ENCODE measurements at places on chromosomes 3 and 15.

GRCh38 chr15:24627443-24627842 is 48.1 kb upstream of the NPAP1 start:
- DNase-seq, result no peak

DNA sequence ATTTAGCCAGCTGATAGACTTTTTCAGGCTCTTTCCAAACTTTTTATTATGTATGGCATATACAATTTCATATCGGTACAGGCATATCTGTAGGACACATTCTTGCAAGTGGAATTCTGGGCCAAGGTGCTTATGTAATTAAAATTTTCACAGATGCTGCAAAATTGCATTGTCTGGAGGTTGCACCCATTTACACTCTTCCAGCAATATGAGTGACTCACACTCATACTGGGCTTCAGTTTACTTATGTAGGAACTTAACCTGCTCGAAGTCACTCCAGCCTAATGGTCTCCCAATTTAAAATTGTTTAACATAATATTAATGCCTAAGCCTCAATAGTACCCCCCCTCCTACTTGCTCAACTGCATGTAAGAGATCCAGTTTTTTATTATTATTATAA is 11.2 kb upstream of the SEC62 start:
- no peak for DNase-seq

DNA sequence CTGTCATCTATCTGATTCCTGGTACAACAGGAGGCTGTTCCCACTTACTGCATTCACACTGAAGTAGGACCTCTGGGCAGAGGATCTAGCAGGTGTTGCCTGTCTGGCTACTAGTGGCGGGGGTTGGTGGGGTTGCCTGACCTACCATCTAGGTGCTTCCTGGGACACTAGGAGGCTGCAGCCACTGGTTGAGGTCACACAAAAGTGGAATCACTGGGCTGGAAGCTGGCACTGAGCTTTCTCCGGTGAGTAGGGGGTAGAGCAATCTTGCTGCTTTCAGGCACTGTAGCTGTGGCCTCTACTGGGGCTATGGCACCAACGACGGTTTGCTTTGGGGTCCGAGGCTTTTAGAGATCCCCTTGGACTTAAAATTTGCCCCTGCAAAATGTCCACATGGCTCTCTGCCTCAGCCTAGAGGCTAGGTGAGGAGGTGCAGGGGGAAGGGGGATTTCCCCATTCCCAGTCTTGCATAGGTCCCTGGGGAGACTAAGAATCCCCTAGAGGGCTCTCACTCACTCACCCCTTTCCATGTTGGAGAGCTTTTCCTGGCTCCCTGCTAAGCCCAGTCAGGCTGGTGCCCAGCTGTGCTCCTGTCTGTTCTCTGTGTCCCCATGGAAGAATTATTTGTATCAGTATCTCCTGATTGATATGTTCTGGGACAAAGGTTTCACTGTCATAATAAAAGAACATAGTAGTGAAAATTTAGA is 397.7 kb upstream of the EPHA6 start:
- DNase-seq, result no peak

GRCh38 chr3:157436583-157437291 is at the start of gene PTX3:
PTX3 (plus strand) TSS chr3:157436850; CDS start chr3:157436934, 84 bp downstream.
- DNase-seq, result no peak

DNA sequence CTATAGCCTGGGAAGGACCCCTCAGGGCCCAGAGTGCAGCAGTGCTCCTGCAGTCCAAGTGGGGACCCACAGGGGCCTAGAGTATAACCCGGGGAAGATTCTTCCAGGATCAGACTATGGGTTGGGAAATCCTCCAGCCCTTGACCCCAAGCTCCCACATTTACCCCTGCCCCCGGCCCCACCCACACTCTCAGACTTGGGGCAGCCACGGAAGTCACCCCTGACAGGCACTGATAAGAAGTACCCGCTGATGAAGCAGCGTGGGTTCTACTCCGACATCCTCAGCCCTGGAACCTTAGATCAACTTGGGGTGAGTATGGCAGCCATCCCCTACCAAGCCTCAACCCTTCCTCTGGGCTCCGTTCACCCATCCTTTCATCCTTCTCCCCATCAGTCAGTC is 6.3 kb downstream of the DNAH1 start:
- DNase-seq, result no peak

DNA sequence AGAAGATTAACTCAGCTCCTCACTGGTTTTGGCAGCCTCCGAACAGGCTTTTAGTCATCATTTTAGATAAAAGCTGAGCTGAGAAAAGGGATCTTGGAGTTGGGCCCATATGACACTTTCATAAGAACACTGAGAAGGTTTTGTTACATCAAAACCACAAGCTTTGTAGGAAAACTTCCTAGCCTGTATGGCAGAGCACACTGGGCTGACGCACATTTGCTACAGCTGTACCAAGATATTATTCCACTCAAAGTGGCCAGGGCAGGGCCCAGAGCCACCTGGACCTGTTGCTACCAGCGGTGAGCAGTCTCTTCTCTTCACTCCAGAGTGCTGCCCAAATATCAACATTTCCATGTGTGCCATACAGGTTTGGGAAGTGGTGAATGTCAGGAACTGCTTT is 160.5 kb upstream of the CCDC54 start:
- no peak for DNase-seq

GRCh38 chr3:194756791-194757325 is 71.2 kb downstream of the FAM43A start:
- DNase-seq, result no peak

DNA sequence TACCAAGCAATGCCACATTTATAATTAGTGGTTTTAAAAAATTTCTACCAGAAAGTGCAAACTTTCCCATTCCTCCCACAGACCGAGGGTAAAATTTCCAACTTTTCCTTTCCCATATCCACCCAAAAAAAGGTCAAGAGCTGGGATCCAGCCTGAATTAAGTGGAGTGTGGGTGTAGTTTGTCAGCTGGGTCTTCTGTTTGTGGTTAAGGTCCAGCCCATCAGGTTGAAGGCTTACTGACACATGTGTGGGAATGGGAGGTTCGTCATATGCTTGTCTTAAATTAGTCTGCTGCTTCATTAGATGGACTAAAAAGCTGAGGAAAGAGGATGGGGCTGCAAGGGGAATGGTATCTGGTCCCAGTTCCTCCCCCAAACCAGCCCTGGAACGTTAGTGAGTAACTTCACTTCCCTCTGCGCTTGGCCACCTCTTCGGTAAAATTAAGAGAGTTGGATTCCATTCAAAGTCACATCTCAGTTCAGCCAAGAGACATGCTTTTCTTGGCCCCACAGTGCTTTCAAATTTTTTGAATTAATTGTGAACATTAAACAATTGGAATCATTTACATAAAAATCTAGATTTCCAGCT is 59.0 kb upstream of the PLCL2 start:
- no peak for DNase-seq

DNA sequence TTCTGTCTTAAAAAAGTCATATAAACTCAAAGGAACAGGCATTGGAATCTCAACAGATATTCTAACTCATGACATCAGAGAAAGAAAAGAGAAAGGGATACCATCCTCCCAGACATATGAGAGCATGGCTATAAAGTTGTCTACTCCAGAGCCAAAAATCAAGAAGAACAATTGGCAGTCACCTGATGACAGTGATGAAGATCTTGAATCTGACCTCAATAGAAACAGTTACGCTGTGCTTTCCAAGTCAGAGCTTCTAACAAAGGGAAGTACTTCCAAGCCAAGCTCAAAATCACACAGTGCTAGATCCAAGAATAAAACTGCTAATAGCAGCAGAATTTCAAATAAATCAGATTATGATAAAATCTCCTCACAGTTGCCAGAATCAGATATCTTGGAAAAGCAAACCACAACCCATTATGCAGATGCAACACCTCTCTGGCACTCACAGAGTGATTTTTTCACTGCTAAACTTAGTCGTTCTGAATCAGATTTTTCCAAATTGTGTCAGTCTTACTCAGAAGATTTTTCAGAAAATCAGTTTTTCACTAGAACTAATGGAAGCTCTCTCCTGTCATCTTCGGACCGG is 35.9 kb downstream of the UNC13C start:
- no peak for DNase-seq

GRCh38 chr15:98734466-98735199 is 86.3 kb downstream of the IGF1R start:
- no peak for DNase-seq

DNA sequence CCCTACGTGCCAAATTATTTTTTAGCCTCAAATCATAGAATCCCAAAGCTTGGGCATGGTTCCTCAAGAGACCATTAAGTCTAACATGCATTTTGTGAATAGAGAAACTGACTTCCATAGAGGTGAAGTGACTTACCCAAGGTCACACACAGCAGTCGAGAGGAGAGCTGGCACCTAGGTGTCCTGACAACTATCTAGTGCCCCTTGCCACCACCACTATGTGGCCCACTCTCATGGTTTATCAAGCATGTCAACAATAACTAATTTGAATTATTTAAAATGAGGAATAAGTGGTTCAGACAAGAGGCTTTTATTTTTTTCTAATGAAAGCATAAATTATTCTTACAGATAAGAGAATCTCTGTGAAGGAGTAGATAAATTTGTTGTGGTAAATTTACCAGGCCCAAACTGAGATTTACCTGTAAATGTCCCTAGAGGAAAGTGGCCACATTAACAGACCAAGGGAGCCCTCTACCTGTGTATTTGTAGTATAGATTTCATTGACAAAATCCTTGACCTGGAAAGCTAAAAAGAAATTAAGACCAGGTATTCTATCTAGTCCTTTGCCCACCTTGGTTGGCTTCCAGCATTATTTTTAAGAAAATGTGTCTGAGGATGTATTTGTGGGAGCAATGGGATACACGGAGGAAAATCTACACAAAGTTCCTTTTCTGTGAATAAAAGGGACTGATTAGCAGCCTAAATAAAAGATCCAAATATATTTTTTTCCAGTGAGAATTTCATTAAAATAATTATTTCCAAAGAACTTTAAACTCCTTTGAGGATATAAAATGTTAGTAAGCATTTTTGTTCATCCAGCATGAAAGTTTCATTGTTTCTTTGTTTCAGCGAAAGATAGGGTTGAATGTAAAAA is 49.1 kb downstream of the IQCH start:
- no peak for DNase-seq

- no peak for DNase-seq
Measured at GRCh38 chr15:87841426-87841998, 415.0 kb downstream of the NTRK3 start.

- no peak for DNase-seq
Measured at GRCh38 chr3:14913926-14914778, 33.2 kb upstream of the NR2C2 start.

DNA sequence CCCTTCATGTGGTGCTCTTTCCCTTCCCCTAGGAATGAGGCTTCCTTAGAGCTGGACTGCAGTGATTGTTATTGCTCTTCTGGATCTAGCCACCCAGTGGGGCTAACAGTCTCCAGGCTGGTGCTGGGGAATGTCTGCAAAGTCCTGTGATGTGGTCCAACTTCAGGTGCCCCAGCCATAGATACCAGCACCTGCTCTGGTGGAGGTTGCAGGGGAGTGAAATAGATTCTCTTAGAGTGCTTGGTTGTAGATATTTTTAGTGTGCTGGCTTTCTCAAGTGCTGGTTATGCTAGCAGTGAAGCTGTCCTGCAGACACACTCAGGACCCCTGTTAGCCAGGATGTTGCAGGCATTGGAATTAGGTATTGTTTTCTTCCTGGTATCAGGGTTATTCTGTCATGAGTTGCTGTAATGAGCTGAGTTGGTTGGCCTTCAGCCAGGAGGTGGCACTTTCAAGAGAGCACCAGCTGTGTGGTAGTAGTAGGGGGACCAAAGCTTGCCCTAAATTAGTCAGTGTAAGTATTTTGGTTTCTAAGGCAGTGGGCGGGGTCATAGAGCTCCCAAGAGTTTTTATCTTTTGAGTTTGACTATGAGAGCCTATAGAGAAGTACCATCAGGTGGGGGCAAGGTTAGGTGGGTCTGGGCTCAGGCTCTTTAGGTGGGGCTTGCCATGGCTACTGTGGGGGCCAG is 317.5 kb upstream of the SGO1 start:
- DNase-seq, result no peak

GRCh38 chr3:197021231-197021630 is 8.4 kb downstream of the MELTF start:
- DNase-seq, result no peak

DNA sequence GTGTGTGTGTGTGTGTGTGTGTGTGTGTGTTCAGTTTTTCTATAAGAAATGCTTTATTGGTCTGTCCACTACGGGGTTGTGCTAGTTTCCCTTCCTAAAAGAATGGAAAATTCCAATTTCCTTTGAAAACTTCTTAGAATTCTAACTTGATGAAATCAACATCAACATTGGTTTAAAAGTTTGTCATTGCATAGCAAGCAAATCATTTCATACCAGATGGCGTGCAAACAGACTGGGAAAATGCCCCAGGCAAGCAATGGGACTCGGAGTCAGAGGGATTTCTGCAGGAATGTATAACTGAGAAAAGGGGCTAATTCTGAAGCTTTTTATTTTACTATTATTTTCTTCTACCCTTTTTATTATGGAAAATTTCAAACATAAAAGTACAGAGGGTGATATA is 13.1 kb upstream of the DYNC1LI1 start:
- DNase-seq, result no peak

Measured in stimulated activated CD4-positive, alpha-beta T cell treated with anti-CD3 and anti-CD28 coated beads, Interleukin-4, amount 100 ng/mL, for 4 hours (primary cell).